ENCODE measurements at places on chromosomes 3 and 15.

- no peak for DNase-seq
Measured at GRCh38 chr3:167575000-167575600, 78.6 kb downstream of the WDR49 start.

DNA sequence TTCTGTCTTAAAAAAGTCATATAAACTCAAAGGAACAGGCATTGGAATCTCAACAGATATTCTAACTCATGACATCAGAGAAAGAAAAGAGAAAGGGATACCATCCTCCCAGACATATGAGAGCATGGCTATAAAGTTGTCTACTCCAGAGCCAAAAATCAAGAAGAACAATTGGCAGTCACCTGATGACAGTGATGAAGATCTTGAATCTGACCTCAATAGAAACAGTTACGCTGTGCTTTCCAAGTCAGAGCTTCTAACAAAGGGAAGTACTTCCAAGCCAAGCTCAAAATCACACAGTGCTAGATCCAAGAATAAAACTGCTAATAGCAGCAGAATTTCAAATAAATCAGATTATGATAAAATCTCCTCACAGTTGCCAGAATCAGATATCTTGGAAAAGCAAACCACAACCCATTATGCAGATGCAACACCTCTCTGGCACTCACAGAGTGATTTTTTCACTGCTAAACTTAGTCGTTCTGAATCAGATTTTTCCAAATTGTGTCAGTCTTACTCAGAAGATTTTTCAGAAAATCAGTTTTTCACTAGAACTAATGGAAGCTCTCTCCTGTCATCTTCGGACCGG is 35.9 kb downstream of the UNC13C start:
- DNase-seq: no peak

DNA sequence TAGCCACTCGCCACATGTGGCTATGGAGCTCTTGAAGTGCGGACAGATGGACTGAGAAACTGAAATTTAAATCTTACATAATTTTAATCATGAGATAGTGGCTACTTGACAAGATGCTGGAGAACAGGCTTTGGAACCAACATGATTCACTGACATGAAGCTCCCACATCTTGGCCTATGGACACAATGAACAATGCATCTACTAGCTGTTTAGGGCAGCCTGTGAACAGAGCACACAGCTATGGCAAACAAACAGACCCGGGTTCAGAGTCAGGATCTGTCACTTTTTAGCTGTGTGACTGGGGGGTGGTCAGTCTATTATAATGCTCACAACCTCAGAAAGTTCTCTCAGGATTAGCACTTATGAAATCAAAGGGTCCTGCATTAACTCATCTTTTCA is 616.6 kb downstream of the MAGI1 start:
- DNase-seq: no peak

DNA sequence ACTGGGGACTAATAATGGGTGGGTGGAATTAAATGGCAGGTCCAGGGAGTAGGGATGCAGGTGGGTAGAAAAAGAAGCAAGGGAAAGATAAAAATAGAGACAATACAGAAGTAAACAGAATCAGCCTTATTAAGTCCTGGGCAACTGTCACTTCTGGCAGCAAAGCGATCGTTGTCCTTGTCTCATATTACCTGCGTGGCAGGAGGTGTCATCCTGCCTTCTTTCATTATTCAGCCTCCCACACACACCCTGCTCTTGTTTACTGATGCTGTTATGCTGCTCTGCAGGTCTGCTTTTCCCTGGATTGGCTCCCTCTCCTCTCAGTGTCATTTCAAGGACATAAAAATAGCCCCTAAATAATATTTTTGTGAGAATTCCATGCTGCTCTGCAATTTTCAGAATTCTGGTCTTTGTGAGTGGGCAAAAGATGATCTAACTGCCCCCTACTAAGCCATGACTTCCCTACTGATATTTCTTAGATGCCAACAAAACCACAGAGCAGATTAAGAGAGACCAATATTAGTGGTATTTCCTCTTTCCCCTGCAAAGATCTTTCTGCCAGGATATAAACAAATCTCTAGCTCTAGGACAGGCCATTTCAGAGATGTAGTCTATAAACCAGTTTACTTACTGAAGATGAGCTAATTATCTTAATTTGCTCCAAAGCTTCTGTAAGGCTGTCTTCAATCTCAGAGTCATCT is 8.5 kb downstream of the VEPH1 start:
- DNase-seq: no peak

GRCh38 chr3:189202106-189202505 is 30.3 kb downstream of the TPRG1 start:
- DNase-seq: no peak

DNA sequence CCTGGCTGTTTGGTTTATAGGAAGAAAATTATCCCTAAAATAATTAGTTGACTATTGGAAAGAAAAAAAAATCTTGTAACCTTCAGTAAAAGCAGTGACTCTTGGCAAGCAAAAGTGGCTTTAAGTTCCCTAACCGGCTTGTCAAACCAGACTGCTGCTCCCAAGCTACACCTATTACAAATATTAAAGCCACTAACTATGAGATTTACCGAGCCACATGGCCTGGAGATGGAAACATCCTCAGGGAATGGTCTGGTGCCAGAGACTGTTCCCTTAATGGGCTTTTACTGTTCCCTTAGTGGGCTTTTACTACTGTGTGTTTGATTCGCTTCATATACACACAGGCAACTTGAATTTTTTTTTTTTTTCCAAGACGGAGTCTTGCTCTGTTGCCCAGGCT is 35.9 kb upstream of the ZNF774 start:
- no peak for DNase-seq

GRCh38 chr3:61233746-61234145 is 17.5 kb downstream of the FHIT start:
- DNase-seq: no peak

DNA sequence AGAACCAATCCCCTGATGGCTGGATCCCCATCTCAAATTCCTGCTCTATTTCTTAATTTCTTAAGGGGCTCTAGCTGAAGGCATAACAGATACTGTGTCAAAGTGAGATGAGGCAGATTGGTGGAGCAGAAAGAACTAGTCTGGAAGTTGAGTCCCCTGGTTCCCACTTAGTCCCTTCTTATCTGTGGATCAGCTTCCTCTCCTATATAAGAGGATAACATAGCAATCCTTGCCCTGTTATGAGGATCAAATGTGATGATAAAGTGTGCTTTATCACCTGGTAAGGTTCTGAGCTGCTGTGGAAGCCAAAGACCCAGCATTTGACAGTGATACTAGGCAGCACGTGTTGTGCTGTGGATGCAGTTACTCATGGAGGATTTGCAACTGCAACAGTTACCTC is 8.1 kb upstream of the SIN3A start:
- no peak for DNase-seq

GRCh38 chr3:39779511-39780230 is 29.7 kb upstream of the MYRIP start:
- no peak for DNase-seq

GRCh38 chr15:90957031-90957790 is 2.5 kb downstream of the RCCD1 start:
- DNase-seq: no peak

- no peak for DNase-seq
Measured at GRCh38 chr15:29034151-29034550, 148.4 kb downstream of the APBA2 start.

- DNase-seq: no peak
Measured at GRCh38 chr3:140850210-140850955, 91.3 kb upstream of the SLC25A36 start.

DNA sequence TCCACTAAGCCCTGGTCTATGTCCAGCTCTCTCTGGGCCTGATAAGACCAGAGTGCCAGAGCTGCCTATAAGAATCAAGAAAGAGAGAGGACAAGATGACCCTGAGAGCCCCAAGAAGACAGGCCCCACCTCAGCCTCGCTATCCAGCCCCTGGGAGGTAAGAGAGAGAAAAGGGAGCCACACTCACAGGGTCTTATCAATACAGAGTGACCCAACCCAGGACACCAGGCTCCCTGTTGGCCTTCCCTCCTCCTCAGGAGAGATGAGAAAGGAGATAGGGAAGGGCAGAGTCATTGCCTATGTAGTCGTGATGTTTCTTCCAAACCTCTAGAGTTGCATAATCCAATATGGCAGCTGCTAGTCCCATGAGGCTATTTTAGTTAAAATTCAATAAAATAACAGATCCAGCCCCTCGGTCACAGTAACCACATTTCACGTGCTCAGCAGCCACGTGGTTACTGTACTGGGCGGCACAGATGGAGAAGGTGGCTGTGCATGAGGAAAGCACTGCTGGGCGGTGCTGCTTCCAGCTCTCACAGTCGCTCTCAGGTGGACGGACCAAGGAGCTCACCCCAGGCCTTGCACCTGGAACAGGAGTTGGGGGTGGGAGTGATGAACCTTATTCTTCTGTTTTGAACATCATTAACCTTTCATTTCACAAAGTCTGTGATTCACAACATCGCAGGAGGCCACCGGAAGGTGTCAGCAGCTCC is 525.8 kb downstream of the SHQ1 start:
- DNase-seq: no peak

DNA sequence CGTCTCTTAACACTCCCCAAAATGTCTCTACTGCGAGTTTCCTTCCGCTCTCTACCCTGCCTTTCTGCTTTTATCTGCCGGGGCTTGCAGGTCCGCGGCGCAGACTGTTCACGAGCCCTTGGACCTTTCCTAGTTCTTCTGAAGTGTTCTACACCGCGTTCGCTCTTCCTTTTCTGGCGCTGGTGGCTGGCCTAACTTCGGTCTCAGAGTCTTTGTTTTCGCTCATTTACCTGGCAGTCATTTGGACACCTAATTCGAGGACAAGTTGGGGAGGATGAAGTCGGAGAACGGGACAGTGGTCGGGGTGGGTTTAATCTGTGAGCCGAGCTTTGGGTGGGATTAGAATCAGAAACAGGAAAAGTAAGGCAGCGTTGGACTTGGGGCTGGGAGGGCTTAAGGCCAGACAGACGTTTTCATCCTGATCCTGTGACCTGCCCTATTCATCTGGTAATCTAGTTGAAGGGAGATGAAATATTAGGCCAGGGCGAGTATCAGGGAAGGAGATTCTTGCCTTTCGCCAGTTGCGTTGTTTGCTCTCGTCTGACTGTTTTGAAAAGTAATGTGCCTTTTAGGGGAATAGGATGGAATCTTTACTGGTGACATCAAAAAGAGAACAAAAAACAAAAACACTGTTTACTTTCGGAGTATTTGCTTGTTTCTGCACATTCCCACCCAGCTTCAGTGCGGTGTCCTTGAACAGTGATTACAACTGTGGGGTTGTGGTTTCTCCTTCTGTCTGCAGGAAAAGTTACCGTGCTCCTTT is 1.8 kb downstream of the DIPK2A start:
- no peak for DNase-seq

GRCh38 chr3:169505577-169506230 is 157.8 kb downstream of the MECOM start:
- DNase-seq: no peak

DNA sequence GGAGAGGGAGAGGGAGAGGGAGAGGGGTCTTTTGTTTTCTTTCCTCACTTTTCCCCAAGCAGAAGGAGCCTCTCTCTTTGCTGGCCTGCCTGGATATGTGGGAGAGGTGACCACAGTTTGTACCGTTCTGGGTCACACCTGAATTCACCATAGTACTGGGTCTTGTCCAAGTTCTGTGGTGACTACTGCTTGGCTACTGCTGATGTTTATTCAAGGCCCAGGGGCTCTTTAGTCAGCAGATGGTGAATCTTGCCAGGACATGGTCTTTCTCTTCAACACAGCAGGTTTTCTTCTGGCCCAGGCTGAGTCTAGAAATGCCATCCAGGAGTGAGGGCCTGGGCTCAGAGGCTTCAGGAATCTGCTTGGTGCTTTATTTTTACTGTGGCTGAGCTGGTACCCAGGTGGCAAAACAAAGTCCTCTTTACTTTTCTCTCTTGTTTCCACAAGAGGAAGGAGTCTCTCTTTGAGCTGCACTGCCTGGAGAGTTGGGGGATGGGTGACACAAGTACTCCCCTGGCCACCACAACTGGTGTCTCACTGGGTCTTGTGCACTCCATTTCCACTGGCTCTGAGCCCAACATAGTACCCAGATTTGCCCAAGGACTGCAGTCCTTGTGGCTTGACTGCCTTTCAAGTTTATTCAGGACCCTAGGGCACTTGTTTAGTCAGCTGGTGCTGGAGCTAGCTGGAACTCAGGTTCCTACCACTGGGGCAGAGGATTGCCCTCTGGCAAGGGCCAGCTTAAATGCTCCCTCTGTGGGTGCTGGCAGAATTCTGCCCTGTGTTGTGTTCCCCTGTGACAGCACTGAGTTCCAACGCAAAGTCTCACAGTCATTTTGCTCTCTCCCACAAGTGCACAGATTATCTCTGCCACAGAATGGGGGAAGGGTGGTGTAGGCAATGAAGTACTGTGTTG is 16.8 kb upstream of the CCNDBP1 start:
- DNase-seq: no peak

DNA sequence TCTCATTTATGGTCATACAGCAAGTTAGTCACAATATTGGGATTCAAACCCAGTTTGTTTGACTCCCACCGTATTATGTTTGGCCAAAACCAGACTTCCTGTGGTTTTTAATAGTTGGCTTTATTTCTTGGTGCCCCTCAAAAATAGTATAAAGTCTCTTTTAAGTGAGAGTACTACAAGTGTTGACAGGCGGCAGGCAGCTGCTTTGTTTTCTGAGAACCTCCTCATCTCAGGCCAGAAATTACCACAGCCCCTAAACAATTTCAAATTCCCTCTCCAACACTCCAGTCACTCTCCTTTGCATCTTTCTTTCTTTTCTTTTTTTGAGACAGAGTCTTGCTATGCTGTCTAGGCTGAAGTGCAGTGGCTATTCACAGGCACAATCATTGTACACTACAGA is 121.5 kb downstream of the POLR2M start:
- no peak for DNase-seq

DNA sequence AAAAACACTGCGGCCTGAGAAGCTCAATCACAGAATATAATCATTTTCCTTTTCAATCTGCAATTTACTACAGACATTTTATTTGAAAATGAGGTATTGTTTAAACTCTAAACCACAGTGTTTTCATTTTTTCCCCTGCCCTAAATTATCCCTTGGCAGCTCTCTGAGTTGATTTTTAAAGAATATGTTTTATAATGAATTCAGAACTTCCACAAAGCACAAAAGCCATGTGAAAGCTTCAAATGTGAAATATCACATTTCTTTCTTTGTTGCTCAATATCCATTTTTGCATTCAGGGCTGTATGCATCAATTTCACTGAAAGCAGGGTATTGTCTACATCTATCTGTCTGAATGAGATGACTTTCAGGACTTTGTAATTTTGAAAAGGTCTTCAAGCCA is 813.6 kb upstream of the ALCAM start:
- DNase-seq: no peak

- peak; percentile 22 for DNase-seq
Measured at GRCh38 chr15:34084086-34084485, 17.6 kb downstream of the EMC7 start.

- DNase-seq: no peak
Measured at GRCh38 chr15:93139436-93139835, 50.4 kb upstream of the RGMA start.

- no peak for DNase-seq
Measured at GRCh38 chr3:98688363-98688762, 74.8 kb upstream of the ST3GAL6 start.

DNA sequence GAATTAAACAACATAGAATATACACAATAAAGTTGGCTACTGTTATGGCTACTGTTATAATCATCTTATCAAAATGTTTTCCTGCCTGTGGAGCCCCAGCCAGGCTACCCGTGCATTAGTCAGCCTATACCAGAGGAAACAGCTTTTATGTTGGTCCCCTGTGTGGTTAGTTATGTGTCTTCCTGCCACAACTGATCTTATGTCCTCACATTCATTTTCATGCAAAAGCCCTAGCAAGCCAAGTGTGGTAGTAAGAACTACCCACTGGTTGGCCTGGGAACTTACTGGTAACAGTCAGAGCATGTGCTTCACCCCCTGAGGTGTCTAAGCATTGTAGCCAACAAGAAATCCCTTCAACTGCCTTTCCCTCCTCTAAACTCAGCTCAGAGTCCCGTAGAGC is 21.8 kb downstream of the MGLL start:
- DNase-seq: no peak
